ENCODE measurements at places on chromosomes 5 and 9. TPM values are rescaled to one million over a fixed set of nuclear protein-coding genes. Genes with fewer than 3 reads are reported as not detected.

FST gene
- total RNA-seq: 9.4 TPM

DNA sequence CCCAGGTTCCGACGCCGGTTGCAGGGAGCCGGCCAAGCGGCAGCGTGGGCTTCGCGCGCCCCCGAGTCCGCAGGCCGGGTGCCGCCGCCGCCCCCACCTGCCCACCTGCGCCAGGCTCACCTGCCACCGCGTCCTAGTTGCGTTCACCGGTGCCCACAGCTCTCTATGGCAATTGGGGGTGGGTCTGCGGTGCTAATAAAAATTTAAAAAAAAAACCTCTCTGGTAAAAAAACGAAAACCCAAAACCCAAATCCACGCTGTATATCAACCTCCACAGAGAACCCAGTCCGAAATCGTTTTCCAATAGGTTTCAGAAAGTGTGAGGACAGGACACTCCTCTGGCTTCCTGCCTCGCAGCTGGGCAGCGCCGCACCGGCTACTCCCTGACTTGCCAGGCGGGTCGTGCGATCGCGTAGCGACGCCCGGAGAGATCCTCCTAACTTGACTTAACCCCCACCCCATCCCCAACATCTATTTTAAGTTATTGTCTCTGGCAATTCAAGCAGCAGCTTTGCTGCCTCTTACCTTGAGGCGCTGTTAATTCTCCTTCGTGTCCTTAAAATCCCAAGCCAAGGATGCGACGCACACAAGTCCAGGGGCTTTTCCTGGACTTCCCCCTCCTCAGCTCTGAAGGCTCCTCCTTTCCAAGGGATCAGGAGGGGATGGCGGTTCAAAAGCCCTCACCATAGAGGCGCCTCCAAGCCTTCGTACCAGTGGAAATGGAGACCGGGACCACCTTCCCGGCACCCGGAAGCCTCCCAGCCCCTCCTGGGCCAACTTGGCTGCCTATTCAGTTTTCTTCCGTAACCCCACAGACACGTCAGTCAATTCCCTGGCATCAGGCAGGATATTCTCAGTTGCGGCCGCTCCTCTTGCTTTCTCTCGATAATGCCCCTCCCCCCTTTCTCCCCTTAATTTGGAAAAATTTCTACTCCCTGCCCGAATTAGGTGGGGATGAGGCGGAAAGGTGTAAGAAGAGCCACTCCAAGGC lies 1639.4 kb upstream of the C9orf72 start:
- peaks cover 23% of the 10 kb centered on the region for H3K27me3 ChIP-seq
- DNase-seq: no peak
- peak overlapping the region; percentile 35 for H3K4me3 ChIP-seq
- H3K27ac ChIP-seq: no peak overlapping the region
- H3K36me3 ChIP-seq: no peaks in the 10 kb centered on the region

GRCh38 chr5:139577689-139578290 lies 16.7 kb downstream of the UBE2D2 start:
- H3K4me3 ChIP-seq: no peak overlapping the region
- DNase-seq: no peak
- H3K4me1 ChIP-seq: peaks cover 33% of the 10 kb centered on the region
- peaks cover 9% of the 10 kb centered on the region for H3K36me3 ChIP-seq
- H3K27me3 ChIP-seq: no peaks in the 10 kb centered on the region

DNA sequence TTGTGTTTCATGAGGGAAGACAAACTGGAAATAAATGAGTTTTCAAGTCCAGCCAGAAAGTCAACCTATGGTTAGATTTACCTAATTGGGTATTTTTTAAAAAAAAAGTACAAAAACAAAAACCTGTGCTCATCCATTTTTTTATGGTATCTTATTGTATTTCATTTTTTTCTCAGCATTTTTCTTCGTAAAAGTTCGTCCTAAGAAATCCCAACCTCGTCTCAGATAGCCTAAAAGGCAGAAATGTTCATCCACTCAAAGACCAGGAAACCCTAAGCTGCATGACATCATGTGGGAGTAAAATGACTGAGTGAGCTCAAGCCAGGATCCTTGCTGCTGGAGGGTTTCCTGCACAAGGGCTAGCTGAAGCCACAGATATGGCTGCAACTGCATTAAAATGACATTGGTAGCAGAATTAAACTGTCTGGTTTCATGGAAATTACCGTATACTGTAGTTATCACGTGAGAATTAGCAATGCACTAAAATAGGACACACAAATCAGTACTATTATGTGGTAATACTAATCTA lies 70.4 kb downstream of the NFIB start:
- no peak overlapping the region for H3K27ac ChIP-seq
- H3K4me3 ChIP-seq: no peak overlapping the region
- no peaks in the 10 kb centered on the region for H3K36me3 ChIP-seq
- peaks cover 21% of the 10 kb centered on the region for H3K4me1 ChIP-seq
- no peaks in the 10 kb centered on the region for H3K27me3 ChIP-seq

All from upper lobe of left lung (tissue), 6 donors.